Fibroblast of upper back skin (primary cell): ENCODE measurements at places on chromosomes 11 and 22.

GRCh38 chr11:122963961-122964360 lies 17.7 kb downstream of the BSX start:
- no peak for DNase-seq

- no peak for DNase-seq
Observed at GRCh38 chr11:133965031-133965601, 8.3 kb upstream of the IGSF9B start.

DNA sequence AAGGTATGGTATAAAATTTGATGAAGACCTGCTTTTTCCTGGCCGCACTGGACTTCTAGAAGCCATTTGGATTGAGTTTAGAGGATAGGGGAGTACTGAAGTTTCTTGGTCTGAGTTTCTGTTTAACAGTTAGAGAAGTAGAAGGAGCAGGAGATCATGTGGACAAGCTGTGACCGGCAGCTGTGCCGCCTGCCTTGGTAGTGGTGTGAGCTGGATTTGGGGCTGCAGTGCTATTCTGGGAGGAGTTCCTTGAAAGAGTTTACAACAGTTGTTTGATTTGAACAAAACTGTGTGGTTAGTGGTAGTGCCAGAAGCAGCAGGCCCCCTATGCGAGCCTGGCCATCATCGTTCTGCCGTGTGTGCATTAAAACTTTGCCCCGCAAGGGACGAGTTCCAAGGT lies 105.2 kb downstream of the PDHX start:
- no peak for DNase-seq

GRCh38 chr11:99020352-99021225 lies at the start of gene CNTN5:
Gene CNTN5 (plus strand): TSS chr11:99020949.
- peak; percentile 19 for DNase-seq
